A549 treated with Hydrocortisone at 1 μM for 4 hours (cell line): ENCODE measurements at places on chromosomes 4 and X. TPM values are rescaled to one million over a fixed set of nuclear protein-coding genes. Genes with fewer than 3 reads are reported as not detected.

The KCND1 gene
- 0.88 to 1.3 TPM (median 0.92 TPM) in 5 replicates for total RNA-seq

The H2BW2 gene
- total RNA-seq, result not detected in 5 replicates

The MAGEA9B gene
- not detected in 5 replicates for total RNA-seq

The XK gene
- 0.37 to 0.43 TPM (median 0.40 TPM) in 5 replicates for total RNA-seq

The PASD1 gene
- not detected in 5 replicates for total RNA-seq

The HSD17B13 gene
- 0.05 to 0.08 TPM in 2 of 5 replicates, not detected in the others for total RNA-seq

The GAGE13 gene
- total RNA-seq, result not detected in 5 replicates

The IGSF1 gene
- 0.28 to 0.37 TPM (median 0.30 TPM) in 5 replicates for total RNA-seq
